ENCODE measurements at places on chromosomes 5 and 9.

DNA sequence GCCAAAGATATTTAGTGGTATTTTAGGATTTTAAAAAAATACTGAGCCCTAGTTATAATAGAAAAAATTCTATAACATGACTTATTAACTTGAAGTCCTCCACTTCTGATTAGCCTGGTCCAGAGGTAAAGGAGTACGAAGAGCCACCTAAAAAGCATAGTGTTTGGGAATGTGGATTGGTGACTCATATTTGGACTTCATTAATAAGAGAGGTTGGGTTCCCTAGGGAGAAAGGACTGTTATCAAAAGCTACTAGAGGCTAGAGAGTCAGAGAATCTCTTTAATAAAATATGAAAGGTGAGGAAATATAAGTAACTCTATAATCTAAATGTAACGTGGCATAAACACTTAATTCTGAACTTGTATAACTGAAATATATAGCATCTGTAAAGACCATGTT, 180.7 kb upstream of the TARS1 start:
- no peak for DNase-seq

GRCh38 chr9:111807197-111807596, 12.5 kb upstream of the SHOC1 start:
- DNase-seq: no peak

DNA sequence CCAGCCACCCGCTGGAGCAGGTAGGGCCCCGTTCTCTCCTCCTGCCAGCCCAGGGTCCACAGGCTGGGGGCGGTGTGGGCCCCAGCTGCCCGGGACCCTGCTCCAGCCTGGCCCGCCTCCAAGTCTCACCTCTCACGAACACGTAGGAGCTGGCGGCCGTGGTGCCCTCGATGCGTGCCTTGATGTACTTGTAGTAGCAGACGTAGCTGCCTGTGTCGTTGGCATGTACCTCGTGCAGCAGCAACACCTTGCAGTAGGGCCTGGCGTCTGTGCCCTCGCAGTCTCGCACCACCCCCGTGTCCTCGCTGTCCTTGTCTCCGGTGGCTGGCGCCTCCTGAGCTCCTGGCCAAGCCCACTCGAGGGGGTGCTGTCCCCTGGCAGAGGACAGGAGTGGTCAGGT, 19.0 kb downstream of the FLT4 start:
- no peak for DNase-seq

- DNase-seq: no peak
Measured at GRCh38 chr9:98215821-98216220, 23.4 kb upstream of the CORO2A start.

- no peak for DNase-seq
Measured at GRCh38 chr5:149288436-149288835, 16.8 kb downstream of the AFAP1L1 start.

- no peak for DNase-seq
Measured at GRCh38 chr5:43636076-43636475, 33.1 kb downstream of the NNT start.

DNA sequence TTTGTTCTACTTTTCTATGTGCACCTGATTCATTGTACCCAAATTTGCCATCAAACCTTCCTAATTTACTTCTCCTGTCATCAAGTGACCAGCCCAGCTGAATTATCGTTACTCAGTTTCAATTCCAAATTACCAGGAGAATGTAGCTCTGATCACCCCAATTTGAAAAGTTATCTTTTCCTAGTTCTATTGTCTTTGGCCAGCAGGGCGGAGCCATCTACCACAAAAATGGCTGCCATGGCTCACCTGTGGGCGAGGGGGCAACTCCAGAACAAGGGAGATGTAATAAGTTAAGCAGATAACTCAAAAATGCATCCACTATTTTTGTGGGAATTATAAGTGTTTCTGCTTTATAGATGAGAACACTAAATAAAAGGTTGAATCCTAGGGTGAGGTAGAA, 133.8 kb upstream of the MOCS2 start:
- DNase-seq: no peak

DNA sequence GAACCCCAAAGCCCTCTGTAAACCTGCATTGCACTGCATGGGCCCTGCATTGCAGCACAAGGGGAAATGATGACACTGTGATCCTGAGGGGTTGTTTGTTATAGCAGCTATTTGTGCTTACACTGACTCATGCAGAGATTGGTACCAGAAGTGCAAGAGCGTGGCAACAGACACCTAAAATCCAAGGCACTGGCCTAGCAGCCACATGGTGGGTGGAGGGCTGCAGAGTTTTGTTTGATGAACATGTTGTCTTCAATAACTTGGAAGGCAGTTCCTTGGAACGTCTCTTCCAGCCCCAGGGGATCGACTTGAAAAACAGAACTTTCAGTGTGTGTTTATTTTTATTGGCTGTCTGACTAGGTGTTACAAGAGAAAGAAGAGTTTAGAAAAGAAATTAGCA, 14.5 kb downstream of the FCN2 start:
- DNase-seq: no peak
